ENCODE measurements at places on chromosomes 16 and 17.

- DNase-seq = no peak
Measured at GRCh38 chr16:67430977-67431774, at the start of gene HSD11B2. TSS of gene HSD11B2 (plus strand) at chr16:67431121. CDS start at chr16:67431249, 128 bp downstream.

- no peak for DNase-seq
Measured at GRCh38 chr17:21339011-21339410, 37.1 kb upstream of the KCNJ12 start.

DNA sequence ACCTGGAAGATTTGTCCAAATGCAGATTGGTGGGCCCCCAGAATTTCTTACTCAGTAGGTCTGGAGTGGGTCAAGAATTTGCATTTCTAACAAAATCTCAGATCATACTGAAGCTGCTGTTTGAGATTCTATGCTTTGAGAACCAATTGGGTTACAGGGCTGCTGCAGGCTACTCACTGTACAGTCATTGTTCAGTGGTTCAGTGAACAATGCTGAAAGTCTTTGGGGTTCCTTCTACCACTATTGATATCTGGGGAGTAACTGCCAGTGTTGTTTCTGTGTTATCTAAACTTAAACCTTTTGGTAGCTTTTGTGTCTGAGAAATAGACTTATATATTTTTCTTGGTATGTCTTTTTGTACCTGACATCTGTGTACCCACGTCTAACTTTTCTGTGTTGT, 187.5 kb downstream of the TANC2 start:
- no peak for DNase-seq

DNA sequence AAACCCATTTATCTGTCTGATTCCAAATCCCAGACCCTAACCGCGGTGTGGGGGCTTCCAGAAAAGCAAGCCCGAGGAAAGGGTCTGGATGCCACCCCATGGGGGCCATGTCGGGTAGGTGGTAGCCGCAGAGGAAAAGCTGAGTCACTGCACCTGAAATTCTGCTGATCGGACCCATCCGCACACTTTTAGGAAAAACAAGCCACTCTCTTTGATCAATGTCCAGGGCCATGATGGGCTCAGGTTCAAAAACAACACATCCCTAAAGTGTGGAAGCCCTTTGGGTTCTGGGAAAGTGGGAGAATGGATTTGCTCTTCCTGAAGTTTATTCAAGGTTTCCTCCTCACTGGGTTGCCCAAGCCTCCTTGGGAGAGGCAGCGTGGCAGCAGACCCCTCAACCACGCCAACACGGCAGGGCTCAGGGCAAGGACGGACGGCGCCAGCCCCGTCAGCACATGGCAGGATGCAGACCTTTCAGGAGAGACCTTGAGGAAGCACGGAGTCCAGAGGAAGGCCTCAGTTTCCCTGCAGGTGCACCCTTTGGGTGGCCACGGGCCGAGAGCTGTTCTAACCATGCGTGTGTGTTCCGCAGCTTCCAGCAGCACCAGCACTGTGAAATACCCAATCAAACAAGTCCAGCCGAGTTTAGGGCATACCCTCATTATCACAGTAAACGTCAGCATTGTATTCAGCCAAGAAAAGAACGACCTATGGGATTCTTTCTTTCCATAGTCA, 367.0 kb downstream of the FOXL1 start:
- DNase-seq = no peak

- DNase-seq = no peak
Measured at GRCh38 chr17:74280093-74280513, 6.1 kb downstream of the DNAI2 start.
